Body of pancreas (tissue), 4 donors: ENCODE measurements at places on chromosomes 16 and 17. TPM values are rescaled to one million over a fixed set of nuclear protein-coding genes. Genes with fewer than 3 reads are reported as not detected.
A peak's percentile ranks its signal among the peaks of the same experiment; 100 is the strongest.

- no peak overlapping the region for H3K4me3 ChIP-seq
- no peaks in the 10 kb centered on the region for H3K27me3 ChIP-seq
- no peak for DNase-seq
These were observed 433.7 kb downstream of the KIF2B start for GRCh38 chr17:54256401-54256929.

DNA sequence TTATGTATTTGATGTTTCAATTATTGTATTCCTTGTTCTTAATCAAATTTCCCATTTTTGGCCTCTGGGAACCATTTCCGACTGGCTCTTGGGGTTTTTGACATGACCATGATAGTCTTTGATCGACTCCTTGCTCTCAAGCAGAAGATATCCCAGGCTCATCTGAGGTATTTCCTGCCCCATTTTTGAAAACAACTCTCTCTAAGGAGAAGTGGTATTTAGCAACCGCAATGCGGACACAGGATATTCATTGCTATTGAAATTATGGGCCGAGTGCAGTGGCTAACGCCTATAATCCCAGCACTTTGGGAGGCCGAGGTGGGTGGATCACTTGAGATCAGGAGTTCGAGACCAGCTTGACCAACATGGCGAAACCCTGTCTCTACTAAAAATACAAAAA, 5.5 kb downstream of the TANGO6 start:
- no peak overlapping the region for H3K27ac ChIP-seq
- H3K36me3 ChIP-seq: no peaks in the 10 kb centered on the region
- H3K4me3 ChIP-seq: no peak overlapping the region

DNA sequence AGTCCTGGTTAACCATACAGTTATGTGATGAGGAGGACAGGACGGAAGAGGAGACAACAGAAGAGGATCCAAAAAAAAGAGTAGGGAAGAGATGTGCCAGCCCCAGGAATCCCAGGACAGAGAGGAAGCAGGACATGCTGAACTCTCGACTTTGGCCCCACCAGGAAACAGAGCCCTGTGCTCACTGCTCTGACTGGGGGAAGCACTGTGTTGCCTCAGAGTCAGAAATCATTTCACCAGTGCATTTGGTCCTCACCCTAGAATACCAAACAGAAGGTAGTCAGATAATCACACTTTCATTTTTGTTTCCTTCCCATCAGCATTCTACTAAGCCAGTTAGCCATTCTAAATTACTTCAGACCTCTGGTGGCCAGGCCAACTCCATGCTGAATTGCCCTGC, 421.0 kb upstream of the CDH5 start:
- no peak overlapping the region for H3K27ac ChIP-seq
- no peaks in the 10 kb centered on the region for H3K27me3 ChIP-seq
- H3K36me3 ChIP-seq: no peaks in the 10 kb centered on the region
- no peak for DNase-seq
- no peak overlapping the region for H3K4me3 ChIP-seq
- H3K4me1 ChIP-seq: no peaks in the 10 kb centered on the region

DNA sequence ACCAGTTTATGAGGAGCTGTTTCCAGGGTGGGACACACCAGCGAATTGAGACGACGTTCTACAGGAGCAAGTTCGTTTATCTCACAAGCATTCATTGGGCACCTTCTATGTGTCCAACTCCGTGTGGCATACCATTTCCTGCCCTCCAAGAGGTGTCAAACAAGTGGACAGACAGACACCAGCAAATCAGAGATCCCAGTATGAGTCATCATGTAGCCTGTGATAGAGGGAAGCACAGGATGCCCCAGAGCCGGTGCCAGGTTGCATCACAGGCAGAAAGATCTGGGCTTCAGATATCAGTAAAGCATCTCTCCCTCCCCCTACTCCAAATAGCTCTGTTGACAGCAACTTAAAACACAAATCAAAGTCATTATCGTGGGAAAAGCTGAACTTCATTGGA, 31.8 kb upstream of the MAF start:
- no peak overlapping the region for H3K27ac ChIP-seq
- H3K27me3 ChIP-seq: no peaks in the 10 kb centered on the region
- H3K4me3 ChIP-seq: no peak overlapping the region
- no peaks in the 10 kb centered on the region for H3K4me1 ChIP-seq

DNA sequence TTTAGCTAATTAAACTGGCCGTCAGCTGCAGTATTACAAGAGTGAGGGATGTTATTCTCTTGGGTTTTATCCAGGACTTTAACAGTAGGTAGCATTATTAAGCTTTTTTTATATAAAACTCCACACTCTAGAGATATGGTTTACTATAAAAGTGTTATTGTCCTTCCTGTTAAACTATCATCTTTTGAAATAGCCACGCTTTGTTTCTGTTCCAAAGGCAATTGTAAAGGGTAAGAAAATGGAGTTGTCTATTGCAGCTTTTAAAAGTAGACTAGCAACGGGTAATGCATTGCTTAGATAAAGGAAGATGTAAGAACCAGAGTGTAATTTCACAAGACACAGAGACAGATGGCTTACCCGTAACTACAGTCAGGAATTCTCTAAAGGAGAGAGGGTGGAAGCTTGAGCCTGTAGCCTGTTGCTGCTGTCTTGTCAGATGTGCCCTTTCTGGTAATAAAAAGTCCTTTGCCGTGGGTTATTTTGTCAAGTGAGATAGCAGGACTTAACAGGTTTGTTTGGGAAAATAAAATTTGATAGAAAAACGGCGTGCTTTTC, 56.4 kb downstream of the WWOX start:
- no peak for DNase-seq
- no peaks in the 10 kb centered on the region for H3K4me1 ChIP-seq
- no peaks in the 10 kb centered on the region for H3K27me3 ChIP-seq
- no peaks in the 10 kb centered on the region for H3K36me3 ChIP-seq

DNA sequence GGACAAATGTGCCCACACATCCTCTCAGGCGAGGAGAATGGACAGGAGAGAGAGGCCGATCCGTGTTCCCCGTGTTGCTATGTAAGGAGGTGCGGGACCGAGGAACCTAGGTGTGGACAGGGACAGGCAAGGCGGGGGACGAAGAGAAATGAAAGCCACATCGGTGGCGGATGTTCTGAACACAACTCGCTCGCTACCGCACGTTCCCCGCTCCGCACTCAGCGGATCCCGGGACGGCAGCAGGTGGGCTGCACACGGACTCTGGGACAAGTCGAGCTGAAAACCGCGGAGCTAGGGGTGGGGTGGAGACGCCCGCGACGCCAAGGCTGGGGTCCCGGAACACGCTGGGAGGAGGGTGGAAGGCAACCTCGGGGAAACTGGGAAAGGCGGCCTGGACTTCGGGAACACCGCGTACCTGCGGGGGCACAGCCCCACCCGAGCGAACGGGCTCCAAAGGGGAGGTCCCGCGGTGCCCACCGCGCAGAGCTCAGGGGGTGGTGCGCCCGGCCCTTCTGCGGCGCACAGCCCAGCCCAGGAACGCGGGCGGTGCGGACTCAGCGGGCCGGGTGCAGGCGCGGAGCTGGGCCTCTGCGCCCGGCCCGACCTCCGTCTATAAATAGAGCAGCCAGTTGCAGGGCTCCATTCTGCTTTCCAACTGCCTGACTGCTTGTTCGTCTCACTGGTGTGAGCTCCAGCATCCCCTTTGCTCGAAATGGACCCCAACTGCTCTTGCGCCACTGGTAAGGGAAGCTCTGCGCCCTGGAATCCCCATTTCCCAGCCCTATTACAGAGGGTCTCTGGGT, at the start of gene MT1E:
Gene MT1E (plus strand): TSS at position 642 of the 803 bp plus-strand sequence. CDS start 71 bp downstream, at position 713.
- peaks cover 30% of the 10 kb centered on the region for H3K4me1 ChIP-seq
- H3K4me3 ChIP-seq: peak within 1 kb of the TSS; percentile 29
- peak; percentile 90 for DNase-seq
- H3K27me3 ChIP-seq: no peaks in the 10 kb centered on the region
- H3K27ac ChIP-seq: peak within 1 kb of the TSS; percentile 98

DNA sequence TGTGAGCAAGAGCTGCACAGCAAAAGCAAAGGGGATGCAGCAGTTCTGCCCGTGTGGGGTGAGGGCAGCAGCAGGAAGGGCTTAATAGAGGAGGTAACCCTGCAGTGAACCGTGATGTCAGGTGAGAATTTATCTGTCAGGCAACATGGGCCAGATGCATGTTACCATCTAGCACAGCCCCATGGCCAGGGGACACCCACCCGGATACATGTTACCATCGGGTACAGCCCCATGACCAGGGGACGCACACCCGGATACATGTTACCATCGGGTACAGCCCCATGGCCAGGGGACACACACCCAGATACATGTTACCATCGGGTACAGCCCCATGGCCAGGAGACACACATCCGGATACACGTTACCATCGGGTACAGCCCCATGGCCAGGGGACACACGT, 99.4 kb downstream of the RBFOX3 start:
- H3K27ac ChIP-seq: no peak overlapping the region
- H3K4me1 ChIP-seq: no peaks in the 10 kb centered on the region
- no peaks in the 10 kb centered on the region for H3K27me3 ChIP-seq
- H3K36me3 ChIP-seq: no peaks in the 10 kb centered on the region

GRCh38 chr16:6913566-6913965, 419.1 kb upstream of the RBFOX1 start:
- DNase-seq: no peak
- H3K36me3 ChIP-seq: no peaks in the 10 kb centered on the region
- no peak overlapping the region for H3K4me3 ChIP-seq
- no peak overlapping the region for H3K27ac ChIP-seq
- no peaks in the 10 kb centered on the region for H3K27me3 ChIP-seq
- no peaks in the 10 kb centered on the region for H3K4me1 ChIP-seq

DNA sequence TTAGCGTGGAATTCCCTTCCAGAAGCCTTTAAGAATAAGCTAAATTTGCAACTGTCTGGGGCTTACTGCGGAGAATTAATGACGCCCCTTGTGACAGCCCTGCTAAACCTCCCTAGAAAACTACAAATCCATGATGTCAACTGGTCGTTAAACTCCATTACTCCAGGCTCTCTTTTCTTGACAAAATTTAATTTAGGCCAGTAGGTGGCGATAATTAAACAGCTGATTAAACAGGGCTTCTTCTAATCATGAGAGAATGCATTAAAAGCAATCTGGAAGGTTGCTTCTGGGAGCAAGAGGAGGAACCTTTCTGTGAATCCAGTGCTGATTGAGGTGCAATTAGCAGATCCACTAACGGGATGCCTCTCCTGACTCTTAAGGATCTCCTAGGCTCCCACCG, 8.1 kb upstream of the NLRP1 start:
- H3K4me1 ChIP-seq: no peaks in the 10 kb centered on the region
- H3K27me3 ChIP-seq: no peaks in the 10 kb centered on the region
- H3K36me3 ChIP-seq: no peaks in the 10 kb centered on the region
- DNase-seq: no peak

DNA sequence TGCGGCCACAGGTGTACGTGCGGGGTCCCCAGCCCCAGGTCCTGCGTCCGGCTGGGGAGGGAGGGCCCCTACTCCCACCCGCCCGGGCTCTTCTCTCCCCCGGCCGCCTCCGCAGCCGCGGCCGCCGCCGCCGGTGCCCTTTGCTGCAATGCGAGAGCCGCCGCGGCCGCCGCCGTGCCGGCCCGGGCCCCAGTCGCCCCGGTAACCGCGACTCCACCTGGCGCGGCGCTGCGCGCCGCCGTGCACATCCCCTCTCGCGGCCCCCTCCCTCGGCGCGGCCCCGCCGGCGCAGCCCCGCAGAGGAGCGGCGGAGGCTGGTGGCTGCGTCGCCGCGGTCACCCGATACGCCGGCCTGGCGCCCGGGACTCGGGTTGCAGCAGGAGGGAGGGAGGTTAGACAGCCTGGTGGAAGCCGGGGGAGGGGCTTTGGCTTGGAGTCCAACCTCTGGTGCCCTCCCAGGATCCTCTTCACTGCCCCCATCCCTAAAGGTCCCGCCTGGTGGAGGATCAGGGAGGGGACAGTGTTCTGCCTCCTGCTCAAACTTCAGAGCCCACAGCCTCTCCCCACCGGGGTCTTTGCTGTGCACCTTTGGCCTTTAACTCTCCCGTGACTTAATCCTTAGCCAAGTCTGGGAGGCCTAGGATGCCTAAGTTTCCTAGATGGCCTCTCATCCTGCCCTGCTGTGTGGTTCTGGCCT, 32.9 kb downstream of the SRCIN1 start:
- H3K4me3 ChIP-seq: no peak overlapping the region
- H3K27me3 ChIP-seq: no peaks in the 10 kb centered on the region
- H3K27ac ChIP-seq: no peak overlapping the region
- H3K4me1 ChIP-seq: no peaks in the 10 kb centered on the region

- H3K36me3 ChIP-seq: no peaks in the 10 kb centered on the region
- peaks cover 75% of the 10 kb centered on the region for H3K4me1 ChIP-seq
- H3K27ac ChIP-seq: peak overlapping the region; percentile 91
- no peak for DNase-seq
These were observed 81.0 kb upstream of the TOB1 start for GRCh38 chr17:50946891-50947781.

The CDK3 gene
- total RNA-seq: 3.4 TPM

The VASN gene
- total RNA-seq: 22.1 TPM

The SDK2 gene
- total RNA-seq: 0.33 TPM

The HSPB9 gene
- not detected for total RNA-seq

The NOD2 gene
- total RNA-seq: 0.33 TPM

The PERCC1 gene
- not detected for total RNA-seq

The TENT4B gene
- 2.0 TPM for total RNA-seq

The GALR2 gene
- total RNA-seq: not detected
